ENCODE measurements at places on chromosomes 1 and 21. TPM values are rescaled to one million over a fixed set of nuclear protein-coding genes. Genes with fewer than 3 reads are reported as not detected.

BLZF1 gene
- total RNA-seq = 26.2 TPM

ALDH9A1 gene
- 56.7 TPM for total RNA-seq

SPRR5 gene
- not detected for total RNA-seq

CATSPERE gene
- 0.50 TPM for total RNA-seq

USP25 gene
- total RNA-seq = 43.4 TPM

SFN gene
- total RNA-seq = 1.5 TPM

SLAMF7 gene
- total RNA-seq = 6.8 TPM

IFI44L gene
- 50.8 TPM for total RNA-seq

FAM163A gene
- total RNA-seq = not detected

TMEM50A gene
- 145 TPM for total RNA-seq

SPRR2A gene
- total RNA-seq = not detected

RBM11 gene
- not detected for total RNA-seq

HHIPL2 gene
- 0.11 TPM for total RNA-seq

MAB21L3 gene
- not detected for total RNA-seq

HLX gene
- total RNA-seq = 0.91 TPM

TBCE gene
- total RNA-seq = 25.1 TPM

IKBKE gene
- 98.6 TPM for total RNA-seq

GSTM5 gene
- total RNA-seq = 0.18 TPM

NTNG1 gene
- total RNA-seq = not detected

AGO3 gene
- 27.6 TPM for total RNA-seq

SHISAL2A gene
- total RNA-seq = 8.4 TPM

SARS1 gene
- total RNA-seq = 124 TPM

C8B gene
- total RNA-seq = not detected

ANP32E gene
- total RNA-seq = 171 TPM

TFF3 gene
- not detected for total RNA-seq

DCDC2B gene
- not detected for total RNA-seq

WNT3A gene
- total RNA-seq = not detected

FCRL2 gene
- total RNA-seq = not detected

PLXNA2 gene
- total RNA-seq = 0.89 TPM
